ENCODE measurements at places on chromosomes 6 and 20. TPM values are rescaled to one million over a fixed set of nuclear protein-coding genes. Genes with fewer than 3 reads are reported as not detected.
A peak's percentile ranks its signal among the peaks of the same experiment; 100 is the strongest.

DNA sequence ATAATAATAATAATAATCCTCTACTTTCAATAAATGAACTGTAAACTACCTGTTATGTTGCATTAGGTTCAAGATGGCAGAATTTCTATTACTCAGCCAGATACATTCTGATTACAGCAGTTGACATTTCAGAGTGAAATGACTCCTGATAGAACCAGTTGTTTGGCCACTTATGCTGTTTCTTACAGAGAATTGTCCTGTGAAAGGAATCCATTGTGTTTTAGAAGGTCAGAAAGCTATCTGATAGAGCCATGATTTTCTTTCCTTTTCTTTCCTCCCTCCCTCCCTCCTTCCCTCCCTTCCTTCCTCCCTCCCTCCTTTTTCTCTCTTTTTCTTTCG lies 16.6 kb downstream of the GJA10 start:
- DNase-seq = no peak

GRCh38 chr6:7976485-7977056 lies 66.0 kb upstream of the TXNDC5 start:
- DNase-seq = no peak

DNA sequence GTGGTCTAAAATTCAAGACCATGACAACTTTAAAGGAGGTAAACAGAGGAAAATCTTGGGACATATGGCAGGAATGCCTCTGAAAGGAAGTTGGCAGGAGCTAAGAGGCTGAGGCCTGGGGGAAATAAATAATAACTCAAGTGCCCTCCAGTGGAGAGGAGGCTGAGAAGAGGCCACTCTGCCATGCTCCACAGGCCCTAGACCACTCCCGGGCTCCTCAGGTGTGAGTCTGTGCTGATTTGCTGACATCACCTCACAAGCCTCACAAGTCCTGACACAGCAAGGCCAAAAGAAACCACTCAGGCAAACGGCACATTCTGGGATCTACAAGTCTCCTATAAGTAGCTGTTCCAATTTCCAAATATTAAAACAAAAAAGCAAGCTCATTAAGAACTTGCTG lies 91.0 kb upstream of the RIPOR2 start:
- DNase-seq = no peak

The ALDH8A1 gene
- not detected for total RNA-seq

GRCh38 chr6:35473850-35474130 lies 5.6 kb downstream of the RPL10A start:
- no peak for DNase-seq

GRCh38 chr6:72064399-72064975 lies 178.1 kb downstream of the RIMS1 start:
- DNase-seq = no peak

DNA sequence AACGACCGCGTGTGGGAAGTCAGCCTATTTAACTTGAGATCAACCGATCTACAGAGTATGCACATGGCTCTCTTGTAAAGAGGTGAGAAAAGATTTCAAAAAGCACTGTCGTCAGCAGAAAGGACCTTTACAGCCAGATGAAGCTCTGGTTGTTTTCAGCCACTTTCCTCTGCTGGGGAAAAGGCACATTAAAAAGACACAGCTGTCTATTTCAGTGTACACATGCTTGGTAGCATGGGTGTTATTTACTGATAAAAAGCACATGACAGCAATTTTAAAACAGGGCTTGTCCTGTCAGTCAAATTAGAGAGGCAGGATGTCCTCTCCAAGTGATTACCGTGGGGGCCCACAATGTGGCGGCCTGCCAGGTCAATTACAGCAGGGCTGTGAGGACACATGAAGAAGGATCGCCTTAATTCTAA lies 188.9 kb downstream of the PRKN start:
- DNase-seq = no peak

DNA sequence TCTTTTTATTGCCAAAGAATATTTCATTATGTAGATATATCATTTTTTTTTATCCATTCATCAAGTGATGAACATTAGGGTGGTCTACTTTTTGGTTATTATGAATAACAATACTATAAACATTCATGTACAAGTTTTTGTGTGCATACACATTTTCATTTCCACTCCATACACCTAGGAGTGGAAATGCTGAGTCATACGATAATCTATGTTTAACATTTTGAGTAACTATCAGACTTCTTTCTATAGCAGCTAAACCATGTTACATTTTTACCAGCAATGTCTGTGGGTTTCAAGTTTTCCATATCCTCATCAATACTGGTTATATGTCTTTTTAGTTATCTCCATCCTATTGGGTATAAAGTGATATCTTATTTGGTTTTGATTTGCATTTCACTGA lies 65.7 kb downstream of the PRSS35 start:
- no peak for DNase-seq

GRCh38 chr20:50217207-50217949 lies 26.7 kb downstream of the CEBPB start:
- DNase-seq = no peak

The HLA-DOB gene
- 5.7 TPM for total RNA-seq

DNA sequence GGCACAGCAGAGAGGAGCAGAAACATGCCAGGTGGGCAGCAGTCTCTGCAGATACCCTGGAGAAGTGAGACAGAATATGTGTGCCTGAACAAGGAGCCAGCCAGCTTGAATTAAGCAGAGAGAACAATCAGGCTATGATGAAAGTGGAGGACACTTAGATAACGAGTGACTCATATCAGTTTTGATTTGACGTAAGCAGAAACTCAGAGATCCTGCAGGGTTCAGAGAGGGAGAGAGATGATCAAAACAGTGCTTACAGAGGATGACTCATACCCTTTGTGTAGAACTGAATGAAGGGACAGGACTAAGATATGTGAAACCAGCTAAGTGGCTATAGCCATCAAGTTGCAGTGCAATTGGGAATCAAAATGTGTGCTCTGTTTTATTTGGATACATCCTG lies 300.7 kb downstream of the TENT5A start:
- no peak for DNase-seq

- DNase-seq = no peak
These were observed 136.0 kb upstream of the SGK1 start for GRCh38 chr6:134453792-134454510.

- no peak for DNase-seq
These were observed 427.9 kb downstream of the QKI start for GRCh38 chr6:163842467-163842866.

GRCh38 chr6:16291739-16292138 lies 53.4 kb downstream of the GMPR start:
- no peak for DNase-seq

The ZKSCAN4 gene
- total RNA-seq = 4.8 TPM

The TMEM217 gene
- 1.1 TPM for total RNA-seq

- no peak for DNase-seq
These were observed 160.0 kb upstream of the RALGAPA2 start for GRCh38 chr20:20872428-20872827.

DNA sequence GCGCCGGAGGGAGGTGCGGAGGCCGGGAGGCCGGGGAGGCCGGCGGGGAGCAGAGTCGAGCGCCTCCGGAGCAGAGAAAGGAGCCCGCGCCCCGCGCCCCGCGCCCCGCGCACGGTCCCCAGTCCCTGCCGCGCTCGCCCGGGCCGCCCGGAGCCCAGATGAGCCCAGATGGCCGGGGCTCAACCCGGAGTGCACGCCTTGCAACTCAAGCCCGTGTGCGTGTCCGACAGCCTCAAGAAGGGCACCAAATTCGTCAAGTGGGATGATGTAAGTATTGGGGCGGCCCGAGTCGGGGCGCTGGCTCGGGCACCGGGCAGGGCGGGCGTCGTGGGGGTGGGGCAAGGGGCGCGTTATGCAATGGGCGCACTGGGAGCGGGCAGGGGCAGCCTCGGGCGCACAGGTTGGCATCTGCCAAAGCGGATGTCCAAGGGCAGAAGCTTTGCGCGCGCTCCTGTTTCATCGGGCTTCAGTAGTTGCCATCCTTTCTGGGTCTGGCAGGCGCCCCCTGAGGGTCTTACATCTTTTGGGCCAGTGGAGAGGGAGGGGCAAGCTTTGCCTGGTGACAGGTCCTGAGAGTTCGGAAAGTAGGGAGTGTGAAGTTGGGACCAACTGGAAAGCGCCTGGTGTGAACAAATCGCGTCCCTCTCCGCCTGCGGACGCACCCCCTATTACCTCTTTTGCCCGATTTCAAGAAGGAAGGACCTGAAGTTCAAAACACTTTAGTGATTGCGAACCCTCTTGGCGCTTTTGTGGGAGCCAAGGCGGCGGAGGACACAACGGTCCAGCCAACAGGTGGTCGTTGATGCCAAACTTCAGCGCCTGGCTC lies 631 bp downstream of the PLCB1 start:
- peak; percentile 20 for DNase-seq

- DNase-seq = no peak
These were observed 34.7 kb upstream of the FKBP1A start for GRCh38 chr20:1427457-1428054.

- peak; percentile 55 for DNase-seq
These were observed 101.8 kb downstream of the ALDH8A1 start for GRCh38 chr6:134848076-134848475.

DNA sequence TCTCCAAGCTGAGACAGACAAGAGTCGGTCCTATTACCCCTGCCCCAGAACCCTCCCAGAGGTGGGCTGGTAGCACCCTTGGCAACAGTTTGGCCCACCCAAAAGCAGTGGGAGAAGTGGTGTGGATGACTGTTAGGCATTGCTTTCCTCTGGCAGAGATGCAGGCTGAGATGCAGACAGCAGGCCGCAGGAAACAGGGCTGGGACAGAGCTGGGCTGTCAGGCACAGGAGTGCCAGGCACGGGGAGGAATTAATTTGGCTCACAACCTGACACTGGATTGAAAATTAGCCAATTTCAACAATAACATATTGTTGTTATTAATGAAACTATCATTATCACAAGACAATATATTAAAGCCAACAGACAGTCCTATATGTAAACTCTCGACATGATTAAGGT lies 15.7 kb upstream of the SIRT5 start:
- no peak for DNase-seq

- no peak for DNase-seq
These were observed 321.3 kb upstream of the TCF21 start for GRCh38 chr6:133567636-133568035.

DNA sequence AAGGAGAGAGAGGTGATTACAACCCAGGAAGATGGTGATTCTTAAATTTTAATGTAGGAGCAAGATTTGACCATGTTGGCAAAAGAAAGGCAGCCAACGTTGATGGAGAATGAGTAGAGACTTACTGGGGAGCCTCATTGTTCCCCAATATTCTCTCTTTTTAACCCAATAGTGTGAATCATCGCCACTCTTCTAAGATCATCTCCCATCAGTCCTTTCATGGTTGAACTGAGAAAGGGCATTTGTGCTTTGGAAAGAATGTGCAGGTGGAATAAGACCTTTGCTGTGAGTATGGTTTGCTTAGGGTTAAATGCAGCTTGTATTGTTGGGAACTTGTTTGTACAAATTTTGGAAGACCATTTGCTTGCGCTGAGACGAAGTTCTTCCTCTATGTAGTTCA lies 231.0 kb downstream of the TBXT start:
- no peak for DNase-seq

GRCh38 chr20:49724408-49725223 lies 10.9 kb upstream of the B4GALT5 start:
- no peak for DNase-seq

- no peak for DNase-seq
These were observed 366.1 kb upstream of the SOX4 start for GRCh38 chr6:21227486-21227885.

GRCh38 chr20:1803932-1804501 lies 91.2 kb upstream of the SIRPA start:
- DNase-seq = no peak

The MCHR2 gene
- not detected for total RNA-seq

- DNase-seq = no peak
These were observed 37.6 kb upstream of the AVP start for GRCh38 chr20:3121955-3122610.

- peak; percentile 42 for DNase-seq
These were observed 34.4 kb downstream of the TGM3 start for GRCh38 chr20:2330090-2330695.

The EPHA7 gene
- total RNA-seq = 22.8 TPM

DNA sequence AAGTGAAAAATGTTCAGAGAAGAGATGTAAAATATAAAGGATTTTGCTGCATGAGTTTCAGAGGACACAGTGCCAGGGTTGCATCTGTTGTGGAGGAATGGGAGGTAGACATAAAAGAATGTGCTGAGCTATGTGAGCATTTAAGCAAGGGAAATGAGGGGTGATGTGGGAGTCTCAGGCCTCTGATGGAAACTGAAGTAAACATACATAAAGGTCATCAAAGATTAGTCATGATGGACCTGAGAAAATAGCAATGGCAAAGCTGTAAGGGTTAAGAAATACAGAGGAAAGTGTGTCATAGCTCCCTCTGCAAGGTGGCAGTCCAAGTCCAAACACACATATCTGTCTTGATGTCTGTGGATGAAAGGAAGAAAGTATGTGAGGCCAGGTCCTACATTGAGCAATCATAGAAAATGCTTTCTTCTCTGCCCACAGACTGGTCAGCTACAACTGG lies 306.6 kb upstream of the ECI2 start:
- no peak for DNase-seq

The KCNQ2 gene
- not detected for total RNA-seq

- no peak for DNase-seq
These were observed 90.2 kb upstream of the CCDC167 start for GRCh38 chr6:37589941-37590340.

DNA sequence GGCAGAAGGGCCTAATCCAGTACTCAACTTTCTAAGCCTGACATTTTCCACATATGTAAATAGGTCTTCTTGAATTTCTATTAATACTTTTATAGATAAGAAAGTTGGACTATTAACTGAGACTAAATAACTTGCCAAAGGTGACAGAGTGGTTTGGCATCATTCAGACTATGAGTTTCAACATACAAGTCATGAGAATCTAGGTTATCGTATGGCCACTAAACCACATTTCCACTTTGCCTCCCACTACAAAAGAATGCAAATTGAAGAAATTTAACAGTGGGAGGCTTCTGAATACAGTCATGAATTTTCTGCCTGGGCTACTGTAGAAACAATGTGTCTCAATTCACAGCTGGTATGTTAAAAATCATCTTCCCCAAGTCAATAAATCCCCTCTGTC lies 531.0 kb upstream of the AGPAT4 start:
- DNase-seq = no peak

- DNase-seq = no peak
These were observed 67.0 kb upstream of the SMIM29 start for GRCh38 chr6:34315780-34316179.

The LHFPL5 gene
- not detected for total RNA-seq

DNA sequence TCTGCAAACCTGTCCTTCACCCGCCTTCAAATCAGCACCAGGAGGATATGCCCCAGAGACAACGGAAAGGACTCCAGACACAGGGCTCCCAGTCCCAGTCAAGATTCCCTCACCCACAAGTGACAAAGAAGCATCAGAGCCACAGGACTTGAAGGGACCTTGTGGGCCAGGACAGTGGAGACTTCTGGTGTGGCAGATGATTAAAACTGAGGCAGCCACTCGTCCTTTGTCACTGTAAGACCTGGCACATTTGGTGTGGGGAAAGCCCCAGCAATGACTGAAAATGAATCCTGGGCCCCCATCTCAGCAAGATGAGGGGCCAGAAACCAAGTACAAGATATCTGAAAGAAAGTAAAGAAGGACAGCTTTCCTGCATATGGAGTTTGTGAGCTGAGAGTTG lies 15.6 kb upstream of the GMPR start:
- DNase-seq = no peak

Data from transverse colon (tissue), 4 donors.